Cortex of kidney (tissue), 1 donor: ENCODE measurements at places on chromosomes 5 and 9.

DNA sequence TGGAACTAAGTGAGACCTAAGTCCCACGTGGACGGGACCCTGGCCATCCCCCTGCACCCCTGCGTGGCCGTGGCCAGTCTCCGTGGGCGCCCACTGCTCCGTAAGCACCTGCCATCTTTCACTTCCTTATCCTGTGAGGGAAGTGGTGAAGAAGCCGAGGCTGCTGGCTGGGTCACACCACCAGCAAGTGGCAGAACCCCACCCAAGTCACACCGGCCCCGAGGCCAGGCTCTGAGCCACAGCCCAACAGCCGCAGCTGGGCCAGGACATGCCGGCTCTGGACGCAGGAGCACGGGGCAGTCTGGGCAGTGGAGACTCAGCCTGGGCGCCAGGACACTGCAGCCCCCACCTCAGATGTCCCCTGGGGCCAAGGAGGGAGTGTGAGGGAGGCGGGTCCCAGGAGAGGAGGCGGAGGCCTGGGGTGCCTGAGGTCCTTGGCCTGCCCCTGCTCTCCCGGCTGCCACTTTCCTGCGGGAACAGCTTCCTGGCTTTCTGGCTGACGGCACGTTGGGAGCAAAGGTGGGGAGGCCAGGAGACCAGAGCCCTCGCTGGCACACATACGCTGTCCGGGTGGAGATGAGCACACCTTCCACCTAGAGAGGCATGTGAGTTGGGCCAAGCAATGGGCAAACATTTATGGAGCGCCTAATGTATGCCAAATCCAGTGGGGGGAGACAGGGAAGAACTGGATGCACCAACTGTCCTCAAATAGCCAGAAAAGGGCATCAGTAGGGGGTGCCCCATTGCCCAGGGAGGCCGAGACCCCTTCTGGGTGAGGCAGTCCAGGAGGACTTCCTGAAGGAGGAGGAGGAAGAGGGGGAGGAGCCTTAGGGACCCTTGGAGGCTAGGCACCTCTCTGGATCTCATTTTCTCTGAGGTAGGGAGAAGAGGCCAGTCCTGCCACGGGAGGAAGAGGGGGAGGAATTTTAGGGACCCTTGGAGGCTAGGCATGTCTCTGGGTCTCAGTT lies 43.9 kb upstream of the EGFL7 start:
- no peak for DNase-seq

- no peak for DNase-seq
Observed at GRCh38 chr5:128681096-128681495, 143.1 kb upstream of the FBN2 start.

DNA sequence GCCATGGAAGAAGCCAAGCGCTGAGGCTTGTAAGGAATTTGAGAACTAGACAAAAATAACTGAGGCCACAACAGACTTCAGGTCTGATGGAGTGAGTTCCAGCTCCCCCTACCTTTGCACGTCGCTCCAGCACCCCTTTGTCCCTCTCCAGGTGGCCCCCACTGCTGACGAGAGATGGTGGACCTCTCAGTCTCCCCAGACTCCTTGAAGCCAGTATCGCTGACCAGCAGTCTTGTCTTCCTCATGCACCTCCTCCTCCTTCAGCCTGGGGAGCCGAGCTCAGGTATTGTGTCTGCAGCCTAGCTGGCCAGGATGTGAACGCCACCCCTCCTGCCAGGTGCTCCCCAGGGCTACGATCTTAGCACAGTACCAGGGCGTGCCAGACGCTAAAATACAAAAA lies 5.2 kb downstream of the BTNL9 start:
- DNase-seq = no peak

GRCh38 chr9:4297786-4298254 lies 2.0 kb downstream of the GLIS3 start:
- no peak for DNase-seq

DNA sequence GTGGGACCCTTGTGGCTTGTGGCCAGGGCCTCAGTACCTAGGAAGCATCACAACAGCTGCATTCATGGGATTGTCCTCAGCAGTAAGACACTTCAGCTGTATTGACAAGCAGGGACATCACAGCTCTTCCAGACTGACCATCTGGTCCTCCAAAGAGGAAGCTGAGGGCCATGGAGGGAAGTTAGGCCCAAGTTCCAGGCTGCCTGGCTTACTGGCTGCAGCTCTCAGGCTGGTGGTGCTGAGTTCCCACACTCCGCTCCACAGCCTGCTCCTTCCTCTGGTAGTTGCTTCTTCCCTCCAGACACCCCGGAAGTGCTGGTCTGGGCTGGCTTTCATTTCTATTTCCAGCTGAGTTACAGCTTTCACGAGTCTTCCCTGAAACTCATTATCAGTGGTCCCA lies 5.7 kb upstream of the STING1 start:
- no peak for DNase-seq

DNA sequence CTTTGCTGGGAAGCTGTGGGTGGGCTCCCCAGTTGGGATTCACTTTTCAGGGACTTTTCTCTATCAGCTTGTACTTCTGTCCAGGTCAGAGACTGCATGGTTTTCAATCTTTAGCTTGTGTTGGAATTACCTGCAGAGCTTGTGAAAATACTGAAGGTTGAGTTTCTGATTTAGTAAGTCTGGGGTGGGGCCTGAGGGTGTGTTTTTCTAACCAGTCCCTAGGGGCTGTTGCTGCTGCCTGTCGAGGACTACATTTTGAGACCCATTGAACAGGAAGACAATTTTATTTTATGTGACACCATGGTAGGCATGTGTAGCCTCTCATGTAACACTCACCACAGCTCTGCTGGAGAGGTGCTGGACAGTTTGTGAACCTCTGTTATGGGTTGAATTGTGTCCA lies 14.7 kb upstream of the MLANA start:
- DNase-seq = no peak

- DNase-seq = no peak
Observed at GRCh38 chr9:124361128-124361527, 54.1 kb downstream of the PSMB7 start.

DNA sequence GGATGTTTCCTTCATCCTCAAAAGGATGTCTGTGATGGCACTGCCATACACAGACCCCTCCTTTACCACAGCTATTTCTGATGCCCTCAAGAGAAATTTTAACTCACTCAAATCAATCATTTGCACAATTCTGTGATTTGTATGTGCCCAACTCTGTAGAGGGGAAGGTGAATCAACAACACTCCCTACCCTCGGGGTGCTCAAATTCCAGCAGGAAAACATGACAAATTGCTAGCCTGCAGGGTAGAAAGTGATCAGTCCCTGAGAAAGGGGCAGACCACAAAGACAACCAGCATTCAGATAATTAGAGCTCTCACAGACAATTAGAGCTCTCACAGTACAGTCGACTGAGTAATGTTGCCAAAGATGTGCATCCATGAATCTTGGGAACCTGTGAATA lies 45.3 kb upstream of the FOXE1 start:
- no peak for DNase-seq

DNA sequence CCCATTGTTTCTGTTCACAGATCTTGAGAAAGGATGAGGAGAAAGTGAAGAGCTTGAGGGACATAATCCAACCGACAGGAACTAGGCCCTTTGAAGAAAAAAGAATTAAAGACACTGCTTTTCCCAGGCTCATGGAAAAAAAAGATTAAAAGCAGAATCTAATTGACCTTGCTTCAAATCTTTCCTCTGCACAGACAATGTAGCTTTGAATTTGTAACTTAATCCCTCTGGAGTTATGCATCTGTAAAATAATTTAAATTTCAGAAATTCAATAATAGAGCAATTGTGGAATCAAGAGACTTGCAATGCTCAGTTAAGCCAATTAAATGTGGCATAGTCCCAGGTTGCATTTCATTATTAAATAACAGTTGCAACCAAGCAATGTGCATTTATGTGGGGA lies 64.6 kb downstream of the SVEP1 start:
- DNase-seq = no peak

DNA sequence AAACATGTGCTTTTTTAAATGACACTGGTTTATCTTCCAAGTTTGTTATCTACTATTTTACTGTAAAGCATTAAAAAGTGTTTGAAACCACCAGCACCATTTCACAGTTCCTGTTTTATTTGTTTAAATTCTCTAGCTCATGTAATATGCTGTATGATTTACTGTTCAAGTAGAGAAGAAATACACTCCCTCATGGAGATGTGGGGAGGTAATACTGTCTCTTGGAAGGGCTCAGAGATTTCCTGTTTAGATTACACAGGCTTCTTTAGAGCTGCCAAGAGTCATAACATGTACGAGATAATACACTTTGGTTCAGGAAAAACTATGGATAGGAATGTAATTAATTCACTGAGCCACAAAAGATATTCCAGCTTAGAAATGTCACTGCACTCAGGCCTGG lies 135.0 kb upstream of the CCDC152 start:
- no peak for DNase-seq

DNA sequence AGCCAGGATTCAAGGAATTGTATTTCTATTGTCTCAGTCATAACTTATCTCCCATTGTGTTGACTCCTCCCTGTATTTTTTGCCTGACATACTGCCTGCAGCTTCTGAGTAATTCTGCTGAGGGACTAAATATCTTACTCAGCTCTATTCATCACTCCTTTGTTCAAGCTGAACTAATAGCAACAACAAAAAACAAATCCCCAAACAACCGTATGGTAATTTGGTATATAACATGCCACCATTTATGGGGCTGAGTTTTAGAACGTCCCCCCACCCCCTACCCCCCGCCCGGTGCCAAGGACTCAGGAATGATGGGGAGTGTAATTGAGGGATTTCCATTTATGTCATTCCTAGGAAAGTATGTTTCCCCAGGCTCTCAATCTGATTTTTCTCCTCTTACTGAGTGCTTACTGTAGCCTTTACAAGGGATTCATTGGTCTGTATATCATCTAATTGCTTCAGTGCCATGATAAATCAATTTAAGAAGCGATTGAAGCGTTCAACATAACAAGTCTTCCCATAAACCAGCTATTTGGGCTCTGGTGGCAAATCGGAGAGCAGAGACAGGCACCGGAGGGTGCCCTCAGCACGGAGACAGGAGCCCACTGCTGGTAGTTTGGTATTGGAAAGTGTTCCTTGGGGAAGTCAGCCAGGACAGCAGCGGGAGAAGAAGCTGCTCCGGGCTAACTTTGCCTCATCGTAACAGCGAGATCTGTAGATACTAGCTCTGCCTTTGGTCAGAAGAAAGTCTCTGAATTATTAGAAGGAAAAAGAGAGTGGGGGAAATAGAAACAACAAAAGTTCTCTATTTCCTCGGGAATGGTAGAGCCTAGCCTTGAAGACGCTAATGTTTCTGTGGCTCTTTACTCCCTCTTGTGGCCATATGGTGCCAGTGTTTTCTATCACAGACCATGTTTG lies 40.7 kb upstream of the HSD17B4 start:
- no peak for DNase-seq

DNA sequence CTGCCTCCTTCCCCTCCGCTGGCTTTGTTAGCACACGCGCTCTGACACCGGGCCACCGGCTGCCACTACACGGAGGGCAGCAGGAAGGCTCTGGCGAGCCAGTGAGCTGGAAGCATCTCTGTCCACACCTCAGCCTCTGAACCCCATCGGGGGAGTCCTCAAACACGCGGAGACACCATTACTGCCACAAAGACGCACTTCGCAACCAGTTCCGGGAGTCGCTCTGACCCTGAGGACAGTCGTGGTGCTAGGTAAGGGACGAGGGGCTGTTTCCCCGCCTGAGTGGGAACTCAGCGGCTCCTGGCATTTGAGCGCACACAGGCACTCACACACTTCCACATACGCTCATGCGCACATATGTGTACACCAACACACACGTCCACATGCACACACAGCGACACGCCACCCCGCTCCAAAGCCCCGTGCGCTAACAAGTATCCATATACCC lies 160.0 kb downstream of the C9orf152 start:
- DNase-seq = no peak

GRCh38 chr5:93954421-93955069 lies 213.1 kb upstream of the POU5F2 start:
- DNase-seq = no peak

- no peak for DNase-seq
Observed at GRCh38 chr5:173318881-173319620, 9.2 kb downstream of the STC2 start.

DNA sequence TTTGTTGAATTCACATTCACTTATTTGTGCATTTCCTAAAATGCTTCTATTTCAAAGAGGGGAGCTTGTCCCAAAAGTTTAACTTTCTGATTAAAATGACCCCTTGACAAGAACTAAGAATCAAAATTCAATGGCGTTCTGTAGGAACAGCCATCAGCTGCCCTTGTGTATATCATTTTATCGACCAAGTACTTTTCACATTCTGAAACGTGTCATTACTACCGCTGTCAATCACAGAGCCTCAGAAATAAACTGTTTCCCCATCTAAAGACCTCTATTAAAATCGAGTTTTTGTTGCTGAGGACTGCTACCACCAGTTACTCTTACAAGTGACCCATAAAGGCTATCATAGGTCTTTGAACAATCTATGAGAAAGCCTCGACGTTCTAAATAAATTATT lies 1.6 kb upstream of the FOXD1 start:
- DNase-seq = no peak

DNA sequence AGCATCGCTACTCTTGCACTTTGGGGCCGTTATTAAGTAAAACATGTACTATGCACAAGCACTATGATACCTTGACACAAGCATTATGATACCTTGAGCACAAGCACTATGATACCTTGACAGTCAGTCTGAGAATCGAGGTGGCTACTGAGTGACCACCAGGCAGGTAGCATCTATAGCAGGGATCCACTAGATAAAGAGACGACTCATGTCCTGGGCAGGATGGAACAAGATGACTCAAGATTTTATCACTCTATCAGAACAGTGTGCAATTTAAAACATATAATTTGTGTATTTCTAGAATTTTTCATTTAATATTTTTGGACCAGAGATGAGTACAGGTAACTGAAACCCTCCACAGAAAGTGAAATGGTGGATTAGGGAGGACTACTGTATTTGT lies 16.9 kb downstream of the CHSY3 start:
- DNase-seq = no peak

DNA sequence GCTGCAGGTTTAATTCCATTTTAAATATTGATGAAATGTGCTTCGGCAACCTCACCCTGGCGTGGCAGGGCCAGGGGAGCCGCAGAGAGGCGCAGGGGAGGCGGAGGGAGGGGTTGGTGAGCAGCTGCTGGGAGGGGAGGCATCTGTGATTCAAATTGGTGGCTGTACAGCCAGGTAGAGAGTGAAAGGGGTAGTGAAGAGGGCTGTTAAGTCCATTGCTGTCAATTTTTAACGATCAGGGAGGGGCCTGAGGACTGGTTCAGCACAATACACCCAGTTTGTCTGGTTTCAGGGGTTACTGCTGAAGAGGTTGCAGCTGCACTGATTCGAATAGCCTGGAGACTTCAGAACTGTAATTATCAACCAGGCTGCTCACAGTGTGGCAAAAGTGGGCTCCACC lies 31.3 kb downstream of the LHX6 start:
- DNase-seq = no peak

GRCh38 chr5:24703934-24704333 lies 59.2 kb upstream of the CDH10 start:
- DNase-seq = no peak

GRCh38 chr9:95462249-95463147 lies 54.3 kb downstream of the PTCH1 start:
- DNase-seq = no peak

DNA sequence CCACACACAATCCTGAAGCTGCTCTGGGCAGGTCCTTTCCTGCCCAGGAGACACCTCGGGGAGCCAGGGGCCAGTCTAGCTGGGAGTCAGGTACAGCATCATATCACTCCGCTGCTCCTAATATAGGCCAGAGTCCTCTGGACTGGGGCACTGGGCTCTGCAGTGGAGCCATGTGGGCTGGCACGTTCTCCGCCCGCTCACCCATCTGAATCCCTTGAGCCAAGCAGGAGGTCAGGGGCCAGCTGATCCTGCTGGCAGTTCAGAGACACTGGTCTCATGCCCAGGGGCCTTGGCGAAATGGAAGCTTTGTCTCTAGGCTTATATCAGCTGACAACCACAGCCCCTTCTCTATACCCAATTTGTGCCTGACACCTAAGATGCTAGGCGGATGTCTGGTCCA lies 9.3 kb upstream of the CORO2A start:
- DNase-seq = no peak
